ENCODE measurements at places on chromosomes 1 and 21.

GRCh38 chr21:26798856-26799751 lies 46.1 kb downstream of the ADAMTS1 start:
- DNase-seq, result no peak

GRCh38 chr1:55580845-55581332 lies 365.7 kb upstream of the USP24 start:
- no peak for DNase-seq

DNA sequence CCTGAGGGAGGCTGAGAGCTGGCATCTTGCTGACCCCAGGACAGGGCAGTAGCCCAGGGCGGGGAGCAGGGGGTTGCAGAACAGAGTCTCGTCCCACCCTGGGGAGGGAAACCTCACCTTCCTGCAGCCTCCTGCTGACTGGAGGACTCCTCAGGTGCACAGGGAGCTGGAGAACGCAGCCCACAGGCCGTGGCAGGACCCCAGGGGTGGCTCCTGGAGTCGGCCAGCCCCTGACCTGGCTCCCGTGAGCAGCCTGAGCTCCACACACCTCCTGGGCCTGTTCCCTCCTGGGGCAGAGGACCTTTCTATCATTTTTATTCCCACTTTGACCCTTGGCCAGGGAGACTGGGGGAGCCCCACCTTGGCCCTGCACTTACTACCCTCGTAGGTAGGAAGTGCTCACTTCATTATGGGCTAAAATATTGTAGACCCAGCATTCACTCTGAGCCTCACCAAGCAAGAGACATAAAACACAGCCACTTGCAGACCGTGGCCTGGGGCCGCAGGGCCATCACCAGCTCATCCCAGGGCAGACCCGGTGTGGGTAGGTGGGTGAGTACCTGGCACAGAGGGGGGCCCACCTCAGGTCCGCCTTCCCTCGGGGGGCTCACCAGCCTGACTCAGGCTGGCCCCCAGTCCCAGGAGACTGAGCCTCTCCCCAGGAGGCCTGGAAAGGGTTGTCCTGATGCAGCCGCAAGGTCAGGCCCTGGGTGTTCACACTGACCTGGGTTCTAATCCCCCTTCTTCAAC lies 287.3 kb upstream of the VAMP3 start:
- no peak for DNase-seq

- peak; percentile 98 for DNase-seq
Observed at GRCh38 chr1:167219646-167220536, 795 bp upstream of the POU2F1 start.

DNA sequence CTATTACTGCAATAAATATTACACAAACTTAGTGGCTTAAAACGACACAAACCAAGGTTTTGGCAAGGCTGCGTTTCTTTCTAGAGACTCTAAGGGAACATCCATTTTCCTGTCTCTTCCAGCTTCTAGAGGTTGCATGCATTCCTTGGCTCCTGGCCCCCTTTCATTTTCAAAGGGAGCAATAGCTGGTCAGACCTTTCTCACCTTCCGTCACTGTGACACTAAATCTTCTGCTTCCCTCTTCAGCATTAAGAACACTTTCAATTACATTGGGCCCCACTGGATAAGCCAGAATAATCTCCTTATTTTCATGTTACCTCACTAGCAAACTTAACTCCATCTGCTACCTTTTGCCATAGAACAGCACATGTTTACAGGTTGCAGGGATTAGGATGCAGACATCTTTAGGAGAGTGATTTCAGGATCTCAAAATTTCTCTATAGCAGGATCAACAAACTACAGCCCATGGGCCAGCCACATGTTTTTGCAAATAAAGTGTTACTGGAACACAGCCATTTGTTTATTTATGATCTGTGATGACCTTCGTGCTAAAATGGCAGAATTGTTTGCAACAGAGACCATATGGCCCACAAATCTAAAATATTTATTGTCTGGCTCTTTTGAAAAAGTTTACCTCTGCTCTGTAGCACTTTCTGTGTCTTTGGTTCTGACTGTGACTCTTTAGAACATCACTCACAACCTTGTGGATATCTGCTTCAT lies 221.5 kb upstream of the SGIP1 start:
- no peak for DNase-seq

GRCh38 chr1:46168477-46168876 lies 6.4 kb upstream of the TSPAN1 start:
- no peak for DNase-seq

- no peak for DNase-seq
Observed at GRCh38 chr1:41743366-41743765, 175.4 kb downstream of the HIVEP3 start.

DNA sequence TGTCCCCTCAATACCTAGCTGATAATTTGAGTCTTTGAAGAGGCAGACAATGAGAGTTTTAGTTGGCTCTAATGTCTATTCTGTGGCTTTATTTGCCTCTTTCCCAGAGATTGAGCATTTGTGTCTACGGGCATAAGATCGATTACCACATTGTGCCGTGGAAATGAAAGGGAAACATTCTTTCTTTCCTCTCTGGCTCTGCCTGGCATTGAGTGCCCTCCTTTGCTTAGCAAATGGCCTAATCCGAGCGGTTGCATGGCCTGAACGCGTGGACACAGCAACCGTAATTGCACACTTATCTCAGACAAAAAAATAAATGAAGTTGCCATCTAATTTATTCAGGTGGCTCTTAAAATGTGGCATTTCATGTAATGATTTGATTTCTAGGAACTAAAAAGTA lies 247.9 kb downstream of the ADGRL2 start:
- no peak for DNase-seq

DNA sequence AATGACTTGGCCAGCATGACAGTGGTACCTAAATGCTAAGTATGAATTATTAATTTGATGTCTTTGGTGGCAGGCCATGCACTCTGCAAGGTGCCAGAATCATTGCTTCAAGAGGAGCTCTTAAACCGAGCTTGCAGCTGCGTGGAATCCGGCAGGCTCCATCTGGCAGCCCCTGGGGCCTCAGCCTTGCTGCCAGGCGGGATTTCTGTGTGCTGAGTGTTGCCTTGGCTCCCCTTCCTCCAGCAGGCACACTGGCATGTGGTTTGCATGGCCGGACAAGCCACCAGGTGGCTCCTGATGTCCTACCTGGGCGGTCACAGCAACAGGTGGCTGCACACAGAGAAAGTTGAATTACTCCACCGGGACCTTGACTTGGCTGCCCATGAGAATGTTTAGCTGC lies 155.4 kb downstream of the URB2 start:
- DNase-seq, result peak; percentile 59

DNA sequence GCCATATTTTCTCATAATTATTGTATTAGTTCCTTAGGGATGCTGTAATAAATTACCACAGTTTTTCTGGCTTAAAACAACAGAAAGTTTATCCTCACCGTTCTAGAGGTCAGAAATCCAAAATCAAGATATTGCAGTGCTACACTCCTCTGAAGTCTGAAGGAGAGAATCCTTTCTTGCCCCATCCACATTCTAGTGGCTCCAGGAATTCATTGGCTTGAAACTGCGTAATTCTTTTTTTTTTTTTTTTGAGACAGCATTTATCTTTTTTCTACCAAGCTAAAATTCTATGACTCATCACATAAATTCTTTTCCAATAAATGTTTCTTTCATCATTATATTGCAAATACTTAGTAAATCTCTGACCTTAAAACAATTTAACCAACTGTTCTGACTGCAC lies 451.0 kb upstream of the RGS18 start:
- no peak for DNase-seq

GRCh38 chr1:4309676-4310320 lies 344.6 kb upstream of the AJAP1 start:
- DNase-seq, result no peak

DNA sequence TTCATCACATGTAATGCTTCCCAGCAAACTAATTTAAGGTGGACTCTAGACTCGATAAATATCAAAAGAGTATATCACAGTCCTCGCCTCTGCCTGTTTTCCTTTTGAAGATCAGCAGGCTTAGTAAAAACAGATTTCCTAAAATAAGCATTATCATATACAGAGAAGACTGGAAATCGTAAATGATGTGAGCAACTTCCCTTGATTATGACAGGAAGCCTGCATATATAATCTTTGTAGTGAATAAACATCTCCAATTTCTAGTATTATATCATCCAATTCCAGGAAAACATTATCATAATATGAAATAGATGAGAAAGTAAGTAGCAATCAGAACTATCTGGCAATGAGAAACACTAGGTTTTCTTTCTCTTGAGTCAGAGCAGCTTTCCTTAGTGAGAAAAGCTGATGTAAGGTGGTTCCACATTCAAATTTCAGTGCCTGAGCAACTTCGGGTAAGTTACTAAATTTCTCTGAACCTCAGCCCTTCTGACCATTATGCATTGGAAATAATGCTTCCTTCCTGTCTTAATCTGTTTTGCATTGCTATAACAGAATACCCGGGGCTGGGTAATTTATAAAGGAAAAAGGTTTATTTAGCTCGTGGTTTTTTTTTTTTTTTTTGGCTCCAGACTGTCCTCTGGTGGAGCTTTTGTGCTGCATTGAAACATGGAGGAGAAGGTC lies 12.6 kb upstream of the POU2F1 start:
- no peak for DNase-seq

DNA sequence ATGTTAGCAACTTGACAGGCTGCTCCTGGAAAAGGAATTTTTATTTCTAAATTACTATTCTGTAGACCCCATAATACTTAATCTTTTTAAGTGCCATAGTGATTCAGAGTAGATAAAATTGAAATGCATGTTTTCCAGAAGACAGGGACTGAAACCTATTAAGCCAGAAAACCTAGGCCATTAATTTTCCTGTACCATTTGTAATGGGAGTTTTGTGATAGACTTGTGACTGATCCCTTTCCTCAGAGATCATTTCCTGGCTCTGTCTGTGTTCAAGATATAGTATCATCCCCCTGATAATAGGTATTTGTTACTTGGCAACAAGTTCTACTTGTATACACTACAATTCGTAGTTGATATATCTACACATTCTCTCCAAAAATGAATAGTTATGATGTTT lies 1609.8 kb downstream of the AMY1C start:
- DNase-seq, result no peak

GRCh38 chr1:15027515-15027986 lies 126.0 kb upstream of the TMEM51 start:
- DNase-seq, result peak; percentile 72

GRCh38 chr1:204130981-204131892 lies 20.6 kb downstream of the ETNK2 start:
- no peak for DNase-seq

- peak; percentile 84 for DNase-seq
Observed at GRCh38 chr1:36160949-36161485, 5.1 kb downstream of the MAP7D1 start.

DNA sequence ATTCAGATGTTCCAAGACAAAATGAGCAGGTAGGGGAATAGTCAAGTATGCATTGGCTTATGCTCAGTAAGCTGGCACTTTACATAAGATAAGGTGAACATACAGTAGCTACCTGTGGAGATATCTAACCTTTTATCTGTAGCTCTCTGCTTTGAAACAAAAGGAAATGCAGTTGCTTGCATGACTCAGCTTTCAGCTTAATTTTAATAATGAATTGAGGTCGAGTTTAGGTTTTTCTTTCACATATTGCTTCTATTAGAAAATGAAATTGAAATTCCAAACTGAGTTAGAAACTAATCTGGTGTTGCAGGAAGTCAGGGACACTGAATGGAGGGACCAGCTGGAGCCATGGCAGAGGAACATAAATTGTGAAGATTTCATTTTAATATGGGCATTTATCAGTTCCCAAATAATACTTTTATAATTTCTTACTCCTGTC lies 8.3 kb downstream of the FRRS1 start:
- DNase-seq, result no peak

DNA sequence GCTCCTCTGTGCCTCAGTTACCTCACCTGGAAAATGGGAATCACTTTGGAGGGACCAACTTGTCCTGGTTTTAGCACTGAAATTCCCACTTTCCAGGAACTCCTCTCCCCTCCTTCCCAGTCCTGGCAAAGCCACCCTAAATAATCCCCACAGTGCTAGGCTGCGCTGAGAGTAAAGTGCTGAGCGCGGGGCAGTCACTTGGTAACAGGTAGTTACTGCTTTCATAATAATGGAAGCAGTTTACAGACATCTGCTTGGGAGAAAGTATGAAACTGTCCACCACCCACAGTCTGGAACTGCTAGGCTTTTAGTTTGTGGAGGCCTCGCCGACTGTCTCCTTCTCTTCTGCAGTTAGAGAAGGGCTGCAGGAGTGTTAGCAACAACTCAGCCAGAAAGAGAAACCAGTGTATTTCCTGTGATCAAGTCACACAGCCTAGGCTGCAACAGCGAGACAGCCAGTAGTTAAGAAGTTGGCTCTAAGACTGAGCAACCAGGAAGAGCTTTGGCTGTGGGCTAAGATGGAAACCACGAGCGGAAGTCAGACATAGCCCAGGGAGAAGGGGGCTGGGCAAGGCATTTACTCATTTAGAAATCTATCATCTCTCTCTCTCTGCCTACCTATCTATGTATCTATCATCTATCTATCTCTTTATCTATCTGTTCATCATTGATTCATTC lies 30.8 kb upstream of the ABCG1 start:
- DNase-seq, result no peak

DNA sequence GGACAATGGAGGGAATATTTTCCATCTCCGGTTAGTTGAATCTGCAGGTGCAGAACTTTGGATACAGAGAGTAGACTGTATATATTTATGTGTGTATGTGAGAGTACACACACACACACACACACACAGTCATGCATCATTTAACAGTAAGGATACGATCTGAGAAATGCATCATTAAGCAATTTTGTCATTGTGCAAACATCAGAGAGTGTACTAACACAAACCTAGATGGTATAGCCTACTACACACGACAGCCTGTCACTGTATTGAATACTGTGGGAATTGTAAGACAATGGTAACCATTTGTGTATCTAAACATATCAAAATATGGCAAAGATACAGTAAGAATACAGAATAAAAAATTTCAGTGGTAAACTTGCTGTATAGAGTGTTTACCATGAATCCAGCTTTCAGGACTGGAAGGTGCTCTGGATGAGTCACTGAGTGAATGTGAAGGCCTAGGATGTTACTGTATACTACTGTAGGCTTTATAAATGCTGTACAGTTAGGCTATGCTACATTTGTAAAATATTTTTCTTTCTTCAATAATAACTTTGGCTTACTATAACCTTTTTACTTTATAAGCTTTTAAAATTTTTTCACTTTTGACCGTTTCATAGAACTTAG lies 138.5 kb downstream of the ZZZ3 start:
- no peak for DNase-seq

DNA sequence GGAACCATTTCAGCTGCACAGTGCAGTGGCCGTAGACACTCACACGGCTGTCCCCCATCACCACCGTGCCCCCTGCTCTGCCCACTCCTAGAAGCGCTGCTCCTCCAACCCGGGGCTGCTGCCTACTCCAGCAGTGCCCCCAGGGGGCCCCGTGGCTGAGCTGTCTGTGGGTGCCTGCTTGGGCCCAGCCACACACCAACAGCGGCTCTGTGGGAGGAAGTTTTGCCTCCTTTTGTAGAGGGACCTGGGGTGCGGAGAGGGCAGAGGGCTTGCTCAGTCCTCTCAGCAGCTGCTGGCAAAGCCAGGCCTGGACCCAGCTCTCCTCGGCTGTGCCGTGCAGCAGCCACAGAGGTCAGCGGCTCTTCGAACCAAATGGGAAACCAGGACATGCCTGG lies 11.4 kb upstream of the LRRC3 start:
- DNase-seq, result no peak

DNA sequence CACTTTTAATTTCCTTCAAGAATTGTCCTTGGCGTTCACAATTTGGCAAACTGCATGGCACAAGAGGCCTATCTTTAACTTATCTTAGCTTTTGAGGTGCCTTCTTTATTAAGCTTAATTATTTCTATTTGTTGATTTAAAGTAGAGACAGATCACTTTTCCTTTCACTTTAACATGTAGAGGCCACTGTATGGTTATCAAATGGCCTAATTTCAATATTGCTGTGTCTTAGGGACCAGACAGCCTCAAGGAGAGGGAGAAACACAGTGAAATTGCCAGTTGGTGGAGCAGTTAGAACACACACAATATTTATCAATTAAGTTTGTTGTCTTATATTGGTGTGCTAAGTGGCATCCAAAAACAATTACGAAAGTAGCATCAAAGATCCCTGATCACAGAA lies 1013.9 kb downstream of the KCNT2 start:
- DNase-seq, result no peak
